ENCODE measurements at places on chromosomes 3 and 15.

- no peaks in the 10 kb centered on the region for H3K27me3 ChIP-seq
- peaks cover 32% of the 10 kb centered on the region for H3K4me1 ChIP-seq
- no peak overlapping the region for H3K4me3 ChIP-seq
- no peak for DNase-seq
- H3K36me3 ChIP-seq: peaks cover 1% of the 10 kb centered on the region
These were observed 99.9 kb downstream of the TLE3 start for GRCh38 chr15:69997813-69998212.

GRCh38 chr3:15512166-15512565, 9.3 kb downstream of the COLQ start:
- no peak overlapping the region for H3K4me3 ChIP-seq
- no peak for DNase-seq
- H3K27ac ChIP-seq: no peak overlapping the region
- H3K27me3 ChIP-seq: no peaks in the 10 kb centered on the region
- H3K36me3 ChIP-seq: no peaks in the 10 kb centered on the region
- no peaks in the 10 kb centered on the region for H3K4me1 ChIP-seq

- H3K36me3 ChIP-seq: peaks cover 5% of the 10 kb centered on the region
- no peaks in the 10 kb centered on the region for H3K4me1 ChIP-seq
- no peak for DNase-seq
- no peak overlapping the region for H3K27ac ChIP-seq
- no peaks in the 10 kb centered on the region for H3K27me3 ChIP-seq
These were observed 60.3 kb upstream of the GPD1L start for GRCh38 chr3:32046102-32046501.

DNA sequence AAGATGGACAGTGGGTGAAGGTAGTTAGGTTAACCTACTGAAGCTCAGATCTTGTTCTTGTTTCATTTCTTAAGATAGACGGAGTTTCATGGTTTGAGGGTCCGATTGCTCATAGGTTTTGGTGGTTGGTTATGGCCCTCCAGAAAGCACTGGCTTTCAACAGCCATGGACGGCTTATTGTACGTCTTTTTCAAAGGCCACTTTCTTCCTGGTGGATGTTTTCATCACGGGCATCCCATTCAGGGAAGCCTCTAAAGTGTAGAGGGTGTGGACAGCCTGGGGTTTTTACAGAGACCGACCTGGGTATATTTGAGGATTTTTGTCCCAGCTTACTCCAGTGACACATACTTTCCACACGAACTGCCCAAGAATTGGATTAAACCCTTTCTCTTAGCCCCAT, 132.7 kb upstream of the ONECUT1 start:
- no peak overlapping the region for H3K27ac ChIP-seq
- no peak for DNase-seq
- no peaks in the 10 kb centered on the region for H3K4me1 ChIP-seq
- H3K36me3 ChIP-seq: no peaks in the 10 kb centered on the region

DNA sequence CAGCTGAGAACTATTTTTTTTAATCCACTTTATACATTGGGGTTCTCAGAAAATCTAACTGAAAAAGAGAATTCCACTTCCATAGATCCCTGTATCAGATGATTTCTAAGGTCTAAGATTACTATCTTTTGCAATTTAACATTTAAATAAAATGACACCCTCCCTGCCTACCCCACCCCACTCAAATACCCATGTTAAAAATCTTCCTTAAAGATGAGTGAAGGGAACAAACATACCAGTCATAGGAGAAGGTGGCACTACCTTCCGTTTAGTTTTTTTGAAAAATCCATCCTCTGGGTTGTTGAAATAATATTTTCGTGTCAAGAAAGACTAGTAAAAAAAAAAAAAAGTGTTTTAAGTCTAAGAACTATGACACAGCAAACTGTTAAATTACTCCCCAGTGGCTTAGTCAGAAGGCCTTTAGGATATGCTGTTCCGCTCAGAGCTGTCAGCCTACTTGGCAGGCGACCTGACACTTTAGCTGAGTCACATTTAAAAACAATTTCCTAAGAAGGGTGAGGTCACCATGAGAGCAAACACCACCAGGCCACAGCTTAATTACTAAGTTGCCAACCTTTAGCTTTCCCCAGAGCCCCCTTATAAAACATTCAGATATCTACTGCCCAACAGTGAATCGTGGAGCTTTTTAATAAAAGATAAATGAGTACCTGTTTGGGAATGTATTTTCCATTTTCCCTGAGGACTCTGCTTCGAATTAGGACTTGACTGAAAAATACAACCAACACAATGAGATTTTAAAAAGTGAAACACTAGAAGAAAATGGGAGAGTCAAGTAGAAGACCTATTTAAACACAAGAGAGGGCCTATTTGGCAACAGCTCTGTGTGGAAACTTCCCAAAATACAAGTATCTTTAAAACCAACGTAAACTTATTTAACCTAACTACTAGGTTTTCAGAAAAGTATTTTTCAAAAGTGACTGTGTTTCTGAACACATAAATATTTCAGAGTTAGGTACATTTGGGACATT, 9.6 kb downstream of the EMC3 start:
- H3K4me1 ChIP-seq: peaks cover 14% of the 10 kb centered on the region
- H3K4me3 ChIP-seq: no peak overlapping the region
- H3K27me3 ChIP-seq: no peaks in the 10 kb centered on the region
- H3K36me3 ChIP-seq: peaks cover 34% of the 10 kb centered on the region
- peak; percentile 13 for DNase-seq

DNA sequence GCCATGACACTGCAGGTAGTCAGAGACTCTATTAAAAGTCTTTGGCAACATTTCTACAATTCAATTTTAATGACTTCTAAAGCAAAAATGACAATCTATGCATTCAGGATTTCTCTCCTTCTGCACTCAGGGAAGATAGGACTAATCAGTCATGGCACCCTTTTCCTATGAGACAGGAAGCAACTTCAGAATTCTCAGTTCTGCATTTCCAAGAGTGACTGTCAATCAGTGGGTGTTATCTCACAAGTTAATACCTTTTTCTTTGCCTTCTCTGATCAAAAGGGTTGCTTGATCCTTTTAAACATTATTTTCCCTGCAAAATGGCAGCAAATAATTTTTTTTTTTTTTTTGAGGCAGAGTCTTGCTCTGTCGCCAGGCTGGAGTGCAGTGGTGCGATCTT, 7.8 kb upstream of the ICE2 start:
- no peak overlapping the region for H3K4me3 ChIP-seq
- DNase-seq: no peak
- peaks cover 6% of the 10 kb centered on the region for H3K36me3 ChIP-seq
- no peak overlapping the region for H3K27ac ChIP-seq

DNA sequence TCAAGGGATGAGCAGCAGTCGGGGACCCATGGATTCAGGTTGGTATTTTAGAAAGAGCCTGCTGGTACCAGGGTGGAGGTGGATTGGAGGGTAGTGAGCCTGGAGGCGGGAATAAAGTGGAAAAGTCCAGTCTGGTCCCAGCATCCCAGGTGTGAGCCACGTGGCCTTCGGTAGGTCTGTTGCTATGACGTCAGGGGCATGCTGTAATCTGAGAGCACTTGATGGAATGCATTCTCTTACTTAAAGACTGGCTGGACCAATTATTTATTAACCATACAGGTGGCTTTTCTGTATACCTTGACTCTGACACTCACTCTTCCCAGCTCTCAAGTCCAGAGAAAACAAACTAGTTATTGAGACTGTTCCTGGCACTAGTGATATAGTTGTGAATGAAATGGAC, 389.9 kb upstream of the RGMA start:
- no peak for DNase-seq
- H3K27ac ChIP-seq: no peak overlapping the region
- no peaks in the 10 kb centered on the region for H3K27me3 ChIP-seq
- H3K4me1 ChIP-seq: no peaks in the 10 kb centered on the region

GRCh38 chr3:120355486-120355885, 6.3 kb upstream of the LRRC58 start:
- H3K27ac ChIP-seq: no peak overlapping the region
- no peaks in the 10 kb centered on the region for H3K36me3 ChIP-seq
- H3K4me1 ChIP-seq: no peaks in the 10 kb centered on the region
- no peak for DNase-seq
- no peak overlapping the region for H3K4me3 ChIP-seq
- H3K27me3 ChIP-seq: peaks cover 20% of the 10 kb centered on the region

DNA sequence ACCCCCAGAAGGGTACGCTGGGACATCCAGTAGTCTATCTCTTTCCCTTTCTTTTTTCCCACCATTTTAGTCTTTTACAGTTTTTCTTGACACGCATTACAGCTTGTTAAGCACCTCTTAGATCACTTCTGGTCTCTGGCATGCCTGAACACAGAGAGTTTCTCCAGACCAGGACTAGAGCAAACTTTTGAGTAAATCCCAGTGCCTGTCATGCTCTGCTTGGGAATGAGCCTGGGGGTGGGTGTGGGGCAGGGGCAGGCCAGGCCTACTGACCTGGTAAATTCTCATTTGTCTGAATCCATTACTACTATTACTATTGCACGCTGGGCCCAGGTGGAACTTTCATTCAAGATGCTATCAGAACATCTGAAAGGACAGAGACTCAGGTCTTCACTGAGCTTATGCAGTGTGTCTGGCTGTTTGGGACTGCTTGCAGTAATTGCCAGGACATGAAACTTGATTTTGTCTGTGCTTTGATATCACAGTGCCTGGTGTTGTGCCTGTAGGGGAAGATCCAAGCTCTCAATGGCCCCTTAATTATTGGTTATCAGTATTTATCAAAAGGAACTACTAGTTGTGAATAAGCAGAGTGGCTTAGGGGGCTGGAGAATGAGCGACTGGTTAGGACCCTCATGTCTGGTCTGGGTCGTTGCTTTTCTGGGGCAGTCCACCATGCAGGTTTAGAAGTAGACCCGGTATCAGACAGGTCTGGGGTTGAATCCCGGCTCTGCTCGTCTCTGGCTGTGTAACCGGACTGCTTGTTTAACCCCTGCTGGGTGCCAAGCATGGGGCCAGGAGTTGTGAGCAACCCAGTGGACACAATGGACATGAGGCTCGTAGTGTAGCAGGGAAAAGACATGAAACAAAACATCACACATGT, 196.1 kb upstream of the TLE3 start:
- H3K27me3 ChIP-seq: peaks cover 7% of the 10 kb centered on the region
- peaks cover 8% of the 10 kb centered on the region for H3K4me1 ChIP-seq
- H3K4me3 ChIP-seq: no peak overlapping the region

DNA sequence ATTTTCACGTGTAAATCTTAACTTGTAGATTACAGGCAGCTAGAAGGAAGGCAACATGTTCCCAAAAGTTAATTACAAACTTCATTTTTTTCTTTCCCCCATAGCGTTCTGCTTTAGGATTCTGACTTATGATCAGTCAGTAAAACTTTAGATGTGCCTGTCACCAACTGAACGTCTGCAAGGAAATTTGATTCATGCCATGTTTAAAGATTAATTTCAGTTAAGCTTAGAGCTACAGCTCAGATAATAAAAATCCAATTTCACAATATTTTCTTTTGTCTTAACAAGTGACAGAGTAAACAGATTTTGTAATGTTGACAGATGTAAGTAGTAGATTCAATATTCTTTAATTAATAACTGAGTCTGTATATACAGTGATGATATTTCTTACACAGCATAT, 253.1 kb downstream of the NFKBIZ start:
- no peaks in the 10 kb centered on the region for H3K27me3 ChIP-seq
- no peak overlapping the region for H3K4me3 ChIP-seq
- DNase-seq: no peak
- no peak overlapping the region for H3K27ac ChIP-seq
- peaks cover 3% of the 10 kb centered on the region for H3K36me3 ChIP-seq
- H3K4me1 ChIP-seq: peaks cover 4% of the 10 kb centered on the region

DNA sequence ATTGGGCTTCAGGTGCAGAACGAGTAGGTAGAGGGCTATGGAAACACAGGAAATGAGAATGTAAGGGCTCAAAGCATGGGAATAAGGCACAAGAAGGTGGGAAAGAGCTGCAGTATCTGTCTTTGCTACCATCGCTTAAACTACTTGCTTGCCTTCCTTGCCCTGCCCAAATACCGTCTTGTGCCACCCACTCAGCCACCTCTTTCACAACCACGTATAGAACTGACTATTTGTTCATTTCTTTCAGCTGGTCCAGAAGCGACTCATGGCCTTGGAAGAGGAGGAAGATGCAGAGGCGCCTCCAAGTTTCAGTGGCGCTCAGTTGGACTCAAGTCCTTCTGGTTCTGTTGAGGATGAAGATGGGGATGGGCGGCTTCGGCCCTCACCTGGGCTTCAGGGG, 11.8 kb downstream of the LPCAT4 start:
- no peak overlapping the region for H3K27ac ChIP-seq
- peaks cover 51% of the 10 kb centered on the region for H3K36me3 ChIP-seq
- no peaks in the 10 kb centered on the region for H3K27me3 ChIP-seq
- DNase-seq: no peak
- no peaks in the 10 kb centered on the region for H3K4me1 ChIP-seq

GRCh38 chr3:4977853-4978203, 1.4 kb upstream of the BHLHE40 start:
- peak overlapping the region; percentile 99 for H3K27ac ChIP-seq
- H3K36me3 ChIP-seq: peaks cover 38% of the 10 kb centered on the region
- DNase-seq: no peak
- peaks cover 53% of the 10 kb centered on the region for H3K4me1 ChIP-seq
- H3K4me3 ChIP-seq: peak overlapping the region; percentile 92

GRCh38 chr3:52247409-52248164, 2.0 kb downstream of the PPM1M start:
- peaks cover 43% of the 10 kb centered on the region for H3K4me1 ChIP-seq
- DNase-seq: no peak
- H3K27ac ChIP-seq: peak overlapping the region; percentile 82
- H3K36me3 ChIP-seq: peaks cover 49% of the 10 kb centered on the region
- H3K27me3 ChIP-seq: no peaks in the 10 kb centered on the region

GRCh38 chr3:8113626-8114025, 388.0 kb upstream of the LMCD1 start:
- no peaks in the 10 kb centered on the region for H3K36me3 ChIP-seq
- peaks cover 2% of the 10 kb centered on the region for H3K4me1 ChIP-seq
- DNase-seq: no peak

DNA sequence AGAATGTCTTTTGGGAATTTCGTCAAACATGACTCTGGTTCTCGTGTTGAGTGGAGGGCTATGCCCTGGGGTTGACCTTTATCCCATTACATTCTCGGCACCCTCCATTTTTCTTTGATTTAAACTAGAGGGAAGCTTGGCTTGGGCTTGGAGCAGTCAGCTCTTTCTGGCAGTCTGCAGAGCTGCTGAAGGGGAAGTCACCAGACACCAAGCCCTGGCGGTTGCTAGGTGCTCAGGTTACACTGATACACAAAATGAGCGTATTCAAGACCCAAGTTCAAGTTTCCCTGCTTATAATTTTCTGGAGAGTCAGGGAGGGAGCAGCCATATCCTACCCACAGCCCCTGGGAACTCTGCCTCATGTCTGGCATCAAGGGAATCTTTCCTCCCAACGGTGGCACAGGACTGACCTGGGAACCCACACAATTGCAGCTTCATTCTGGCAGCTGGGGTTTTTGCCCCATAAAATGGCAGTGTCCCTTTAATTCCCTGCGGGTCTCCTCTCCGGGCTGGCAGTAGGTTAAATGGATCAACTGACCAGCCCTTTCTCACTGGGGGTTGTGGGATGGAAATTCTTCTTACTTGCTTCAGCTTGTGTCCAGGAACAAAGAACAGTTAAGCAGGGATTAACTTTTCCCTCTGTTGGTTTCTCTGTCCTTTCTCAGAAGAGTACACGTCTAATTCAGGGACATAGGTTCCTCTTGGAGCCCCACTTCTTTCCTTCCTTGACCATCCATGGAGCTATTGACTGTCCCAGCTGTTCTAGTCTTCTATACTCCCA, 110.0 kb upstream of the DLG1 start:
- no peaks in the 10 kb centered on the region for H3K36me3 ChIP-seq
- no peak for DNase-seq
- H3K4me1 ChIP-seq: no peaks in the 10 kb centered on the region

Data from stimulated activated naive B cell treated with anti-CD40 and anti-IgM and Interleukin-4, amounts not matched to agents 10 μg/mL and 1 μg/mL and 100 μg/mL, for 72 hours (primary cell).